ENCODE measurements at places on chromosomes 12 and 14.

GRCh38 chr14:31536201-31536960, 24.8 kb upstream of the NUBPL start:
- DNase-seq = no peak

GRCh38 chr14:53128303-53129028, 24.7 kb downstream of the DDHD1 start:
- no peak for DNase-seq

DNA sequence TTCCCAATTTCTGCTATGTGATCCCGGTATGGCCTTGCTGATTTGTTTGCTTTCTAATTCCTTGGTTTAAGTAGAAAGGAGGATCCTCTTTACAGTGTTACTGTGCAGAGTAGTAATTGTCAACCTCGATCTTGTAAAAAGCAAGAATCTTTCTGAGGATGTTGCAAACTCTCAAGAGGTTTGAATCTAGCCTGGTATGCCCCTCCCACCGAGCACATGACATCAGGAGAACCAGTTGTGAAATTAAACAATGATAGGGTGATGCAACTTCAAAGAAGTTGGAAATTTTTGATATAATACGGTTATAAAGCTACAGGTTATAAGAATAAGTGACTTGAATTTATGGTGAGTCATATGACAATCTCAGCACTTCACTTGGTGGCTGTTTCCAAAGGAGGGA, 35.0 kb upstream of the FUT8 start:
- no peak for DNase-seq

GRCh38 chr12:126663304-126664094, 1598.3 kb downstream of the AACS start:
- DNase-seq = no peak

DNA sequence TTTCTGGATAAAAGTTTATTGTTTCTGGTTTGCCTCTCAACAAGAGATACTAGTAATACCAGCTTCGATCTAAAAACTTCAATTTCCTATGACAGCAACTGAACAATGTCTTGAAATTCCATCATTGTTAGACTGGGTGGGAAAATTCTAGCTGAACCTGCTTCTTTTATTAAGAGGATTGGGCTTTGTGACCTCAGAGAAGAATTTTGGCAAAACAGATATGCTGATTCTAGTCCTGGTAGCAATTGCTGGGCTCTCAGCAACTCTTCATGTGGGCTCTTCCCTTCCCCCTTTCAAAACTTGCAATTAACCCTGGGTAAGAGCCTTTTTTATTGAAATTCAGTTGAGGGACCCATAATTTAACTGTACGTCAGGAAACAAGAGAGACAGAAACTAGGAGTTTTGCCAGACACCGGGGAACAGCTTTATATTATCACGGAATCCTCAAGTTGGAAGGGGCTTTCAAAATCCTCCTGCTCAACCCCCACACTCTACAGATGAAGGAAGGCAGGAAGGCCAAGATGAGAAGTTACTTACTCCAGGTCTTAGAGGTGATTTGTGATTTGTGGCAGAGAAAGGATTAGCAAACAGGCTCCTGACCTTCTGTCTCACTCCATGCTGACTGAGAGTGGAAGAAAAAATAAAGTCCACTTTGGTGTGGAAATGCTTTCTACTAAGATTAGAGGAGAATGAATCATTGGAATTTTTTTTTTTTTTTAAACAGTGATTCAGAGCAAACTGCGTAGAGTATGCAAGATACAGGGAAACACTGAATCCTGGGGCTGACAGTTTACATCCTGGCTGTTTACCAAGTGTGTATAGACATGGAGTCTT, 239.0 kb upstream of the ATP2B1 start:
- peak; percentile 23 for DNase-seq

DNA sequence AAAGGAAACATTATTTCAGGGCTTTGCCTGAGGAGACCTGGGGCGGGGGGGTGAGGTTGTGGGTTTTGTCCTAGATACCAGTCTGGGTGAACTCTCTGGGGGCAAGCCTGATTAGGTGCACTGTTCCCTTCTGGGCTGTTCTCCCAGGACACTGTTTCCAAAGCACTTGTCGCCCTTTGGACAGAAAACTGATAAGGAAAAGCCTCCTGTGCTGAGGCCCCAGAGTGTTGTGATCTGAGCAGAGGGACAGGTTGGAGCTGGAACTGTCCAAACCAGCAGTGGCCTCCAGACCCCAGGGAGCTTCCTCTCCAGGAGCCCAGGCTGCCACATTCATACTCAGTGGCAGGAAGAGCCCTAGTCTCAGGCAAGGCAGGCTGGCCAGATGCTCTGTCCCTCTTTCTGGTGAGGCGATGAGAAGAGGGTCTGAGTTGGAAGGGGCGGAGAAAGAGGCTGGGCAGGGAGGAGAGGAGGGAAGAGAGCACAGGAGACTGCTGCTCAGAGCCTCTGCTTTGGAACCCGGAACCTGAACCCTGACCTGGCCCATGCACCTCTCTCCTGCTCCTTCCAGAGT, 1.9 kb downstream of the GALNT16 start:
- DNase-seq = no peak

DNA sequence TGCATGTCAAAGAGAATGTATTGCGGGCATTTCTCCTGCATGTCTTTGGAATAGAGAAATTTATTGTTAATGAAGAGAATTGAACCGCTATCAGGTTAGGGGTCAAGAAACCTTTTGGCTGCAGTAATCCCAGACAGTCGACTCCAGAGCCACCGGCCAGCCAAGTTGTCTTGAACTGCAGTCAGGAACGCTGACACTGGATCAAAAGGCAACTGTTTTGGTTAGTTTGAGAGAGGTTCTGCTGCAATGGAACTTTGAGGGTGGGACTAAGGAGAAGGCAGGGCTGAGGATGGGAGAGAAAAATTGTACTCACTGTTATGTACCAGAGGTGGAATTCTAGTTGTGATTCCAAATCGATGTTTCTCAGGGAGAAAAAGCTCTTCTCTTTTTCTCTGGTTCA, 28.2 kb downstream of the PPFIBP1 start:
- no peak for DNase-seq

DNA sequence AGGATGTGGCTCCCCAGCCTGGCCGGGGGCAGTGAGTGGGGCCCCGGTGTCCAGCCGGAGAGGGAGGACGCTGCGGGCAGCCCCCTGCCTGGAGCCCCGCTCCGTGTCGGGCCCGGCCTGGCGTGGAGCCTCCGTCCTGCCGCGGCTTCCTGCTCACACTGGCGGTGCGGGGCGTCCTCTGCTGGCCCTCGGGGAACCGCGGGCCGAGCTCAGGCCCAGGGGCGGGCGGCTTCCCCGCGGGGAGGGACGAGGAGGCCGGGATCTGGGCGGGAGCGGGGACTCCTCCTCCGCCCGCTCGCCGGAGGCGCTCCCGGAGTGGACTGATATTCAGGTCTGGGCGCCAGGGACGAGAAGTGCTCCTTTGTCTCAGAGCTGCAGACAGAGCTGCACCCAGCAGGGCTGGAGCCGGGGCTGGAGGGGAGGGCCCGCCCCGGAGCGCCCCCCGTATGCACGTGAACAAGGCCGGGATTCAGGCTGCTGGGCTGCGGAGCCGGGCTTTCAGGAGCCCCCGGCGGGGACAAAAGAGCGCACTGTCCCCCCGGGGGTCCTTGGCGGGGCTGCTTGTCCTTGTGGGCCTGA, 2.2 kb downstream of the MMP17 start:
- peak; percentile 21 for DNase-seq

- no peak for DNase-seq
These were observed 94.2 kb downstream of the TMEM117 start for GRCh38 chr12:43930032-43930431.

DNA sequence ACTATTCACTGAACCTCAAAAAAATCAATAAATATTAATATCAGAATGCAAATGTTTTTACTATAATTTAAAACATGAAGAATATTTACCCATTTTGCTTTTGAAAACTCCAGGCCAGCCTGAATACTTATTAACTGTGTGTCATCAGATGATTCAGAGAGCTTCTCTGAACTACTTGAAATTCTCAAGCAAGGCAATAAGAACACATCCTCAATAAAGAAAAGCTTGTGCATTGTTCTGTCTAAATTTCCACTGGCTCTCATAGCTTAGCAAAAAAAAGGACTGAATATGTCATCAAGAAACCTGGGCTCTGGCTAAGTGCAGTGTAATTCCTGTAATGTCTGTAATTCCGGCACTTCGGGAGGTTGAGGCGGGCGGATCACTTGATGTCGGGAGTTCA, 194.1 kb downstream of the BTG1 start:
- no peak for DNase-seq

- no peak for DNase-seq
These were observed 325.1 kb downstream of the ALG10 start for GRCh38 chr12:34347367-34347766.

DNA sequence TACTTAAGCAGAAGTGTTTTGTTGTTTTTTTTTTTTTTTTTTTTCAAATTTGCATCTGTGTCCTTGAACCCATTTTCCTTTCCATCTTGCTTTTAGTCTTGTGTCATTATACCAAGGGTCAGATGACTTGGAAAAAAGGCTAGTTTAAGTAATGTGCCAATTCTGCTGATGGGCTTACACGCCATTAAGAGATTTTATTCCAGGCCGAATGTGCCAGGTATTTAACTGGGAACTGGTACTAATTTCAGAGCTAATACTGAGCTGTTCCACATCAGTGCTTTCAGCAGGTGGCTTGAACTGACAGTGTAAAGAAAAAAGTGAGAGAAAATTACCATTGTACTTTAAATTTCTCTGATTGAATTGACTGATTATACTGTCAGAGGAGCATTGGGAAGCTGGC, 224.9 kb downstream of the NPAS3 start:
- no peak for DNase-seq
